Stimulated activated CD8-positive, alpha-beta memory T cell treated with anti-CD3 and anti-CD28 coated beads, Interleukin-7, amount 100 ng/mL, for 48 hours (primary cell): ENCODE measurements at places on chromosomes 5 and 9.

GRCh38 chr5:81283976-81284375, 17.4 kb upstream of the ZCCHC9 start:
- no peak for DNase-seq

GRCh38 chr9:110967196-110967595, 71.1 kb downstream of the LPAR1 start:
- no peak for DNase-seq

- DNase-seq, result no peak
Measured at GRCh38 chr5:133700251-133700650, 87.9 kb upstream of the FSTL4 start.

- peak; percentile 18 for DNase-seq
Measured at GRCh38 chr5:141814064-141814964, 63.9 kb downstream of the PCDH1 start.

- DNase-seq, result no peak
Measured at GRCh38 chr5:43244823-43245565, 53.0 kb downstream of the NIM1K start.

DNA sequence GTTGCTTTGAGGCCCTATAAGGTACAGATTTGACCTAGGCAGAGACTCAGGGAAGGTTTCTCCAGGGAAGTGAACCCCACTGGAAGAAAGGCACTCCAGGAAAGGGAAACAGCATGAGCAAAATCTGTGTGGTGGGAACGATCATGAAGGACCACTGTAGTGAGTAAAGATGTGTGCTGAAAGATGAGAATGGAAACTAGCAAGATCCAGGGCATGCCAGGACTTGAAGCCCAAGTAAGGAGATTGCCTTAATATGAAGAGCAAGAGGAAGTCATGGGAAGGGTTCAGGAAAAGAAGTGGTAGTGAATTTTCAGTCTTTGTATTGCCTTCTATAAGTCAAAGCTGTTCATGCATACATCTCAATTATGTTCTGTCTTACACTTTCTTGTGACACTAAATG, 55.2 kb upstream of the SLIT3 start:
- DNase-seq, result no peak

DNA sequence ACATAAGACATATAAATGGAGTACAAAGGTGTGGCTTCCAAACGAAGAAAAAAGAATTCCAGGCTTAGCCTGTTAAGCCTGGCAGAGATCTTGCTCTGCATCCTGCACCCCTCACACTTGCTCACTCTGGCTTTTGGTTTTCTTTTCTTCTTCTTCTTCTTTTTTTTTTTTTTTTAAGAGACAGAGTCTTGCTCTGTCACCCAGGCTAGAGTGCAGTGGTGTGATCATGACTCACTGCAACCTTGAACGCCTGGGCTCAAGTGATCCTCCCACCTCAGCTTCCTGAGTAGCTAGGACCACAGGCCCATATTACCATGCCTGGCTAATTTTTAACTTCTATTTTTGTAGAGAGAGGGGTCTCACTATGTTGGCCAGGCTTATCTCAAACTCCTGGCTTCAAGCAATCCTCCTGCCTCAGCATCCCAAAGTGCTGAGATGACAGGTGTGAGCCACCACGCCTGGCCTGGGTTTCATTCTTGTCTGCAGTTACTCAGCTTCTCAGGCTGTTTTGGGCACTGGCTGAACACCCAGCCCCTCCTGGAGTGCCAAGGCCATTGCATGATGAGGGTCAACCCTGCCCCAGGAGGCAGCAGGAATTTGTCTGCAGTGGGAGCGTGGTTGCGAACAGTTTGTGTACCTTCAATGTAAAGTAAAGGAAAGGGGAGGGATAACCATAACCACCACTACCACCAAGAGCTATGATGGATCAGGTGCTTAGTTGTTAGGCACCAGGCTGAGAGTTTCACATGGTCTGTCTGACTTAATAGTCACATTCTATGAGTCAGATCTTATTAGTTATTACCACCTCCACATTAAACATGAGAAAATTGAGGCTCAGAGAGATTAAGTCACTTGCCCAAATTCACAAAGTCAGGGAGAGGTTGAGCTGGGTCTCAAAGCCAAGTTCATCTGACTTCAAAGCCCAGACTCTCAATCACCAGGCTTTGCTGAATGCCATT, 219.2 kb upstream of the PANK3 start:
- peak; percentile 10 for DNase-seq

- no peak for DNase-seq
Measured at GRCh38 chr5:174531782-174532191, 192.6 kb upstream of the MSX2 start.

- DNase-seq, result no peak
Measured at GRCh38 chr5:132828846-132829494, 1.5 kb downstream of the SHROOM1 start.

- no peak for DNase-seq
Measured at GRCh38 chr9:122346478-122347347, 24.1 kb upstream of the PTGS1 start.

- no peak for DNase-seq
Measured at GRCh38 chr5:152689250-152689711, 284.2 kb upstream of the NMUR2 start.
